Cortex of kidney (tissue), 1 donor: ENCODE measurements at places on chromosomes 11 and 22.

DNA sequence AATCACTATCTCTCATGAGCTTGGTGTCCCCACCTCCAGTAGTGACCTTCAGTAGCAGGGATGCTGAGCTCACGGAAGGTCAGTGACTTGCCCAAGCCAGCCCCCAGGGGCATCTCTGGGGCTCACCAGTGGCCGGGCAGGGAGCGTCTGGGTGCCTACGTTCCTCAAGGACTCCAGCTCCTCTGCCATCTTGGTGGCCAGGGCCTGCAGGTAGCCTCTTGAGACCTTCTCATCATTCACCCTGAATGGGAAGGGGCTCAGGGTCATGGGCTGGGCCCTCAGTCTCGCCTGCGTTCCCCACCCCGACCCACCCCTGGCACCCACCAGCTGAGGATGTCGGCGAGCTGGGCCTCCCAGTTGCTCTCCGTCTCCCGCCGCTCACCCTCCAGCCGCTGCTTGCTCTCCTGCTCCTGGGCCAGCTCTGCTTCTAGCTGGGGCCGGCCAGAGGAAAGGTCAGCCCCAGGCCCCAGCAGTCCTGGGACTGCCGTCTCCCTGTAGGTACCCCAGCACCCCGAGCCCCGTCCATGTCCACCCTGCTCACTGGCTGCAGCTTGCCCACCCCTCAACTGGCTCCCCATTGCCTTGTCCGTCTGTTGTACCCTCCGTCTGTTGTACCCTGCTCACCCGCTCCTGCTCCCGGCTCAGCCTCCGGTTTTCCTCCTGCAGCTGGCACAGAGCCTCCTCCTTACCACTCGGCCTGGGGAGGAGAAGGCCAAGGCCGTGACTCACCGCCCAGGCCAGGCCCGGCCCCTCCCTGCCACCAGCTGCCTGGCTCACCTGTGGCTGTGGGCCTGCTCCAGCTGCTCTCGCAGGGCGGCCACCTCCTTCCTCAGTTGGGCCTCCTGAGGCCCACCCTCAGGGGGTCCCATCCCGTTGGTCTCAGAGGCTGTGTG, 9.5 kb downstream of the CDC42BPG start:
- DNase-seq: no peak

GRCh38 chr11:45852018-45852711, 4.9 kb downstream of the CRY2 start:
- DNase-seq: no peak

GRCh38 chr11:36118084-36118483, 171.1 kb downstream of the COMMD9 start:
- no peak for DNase-seq

DNA sequence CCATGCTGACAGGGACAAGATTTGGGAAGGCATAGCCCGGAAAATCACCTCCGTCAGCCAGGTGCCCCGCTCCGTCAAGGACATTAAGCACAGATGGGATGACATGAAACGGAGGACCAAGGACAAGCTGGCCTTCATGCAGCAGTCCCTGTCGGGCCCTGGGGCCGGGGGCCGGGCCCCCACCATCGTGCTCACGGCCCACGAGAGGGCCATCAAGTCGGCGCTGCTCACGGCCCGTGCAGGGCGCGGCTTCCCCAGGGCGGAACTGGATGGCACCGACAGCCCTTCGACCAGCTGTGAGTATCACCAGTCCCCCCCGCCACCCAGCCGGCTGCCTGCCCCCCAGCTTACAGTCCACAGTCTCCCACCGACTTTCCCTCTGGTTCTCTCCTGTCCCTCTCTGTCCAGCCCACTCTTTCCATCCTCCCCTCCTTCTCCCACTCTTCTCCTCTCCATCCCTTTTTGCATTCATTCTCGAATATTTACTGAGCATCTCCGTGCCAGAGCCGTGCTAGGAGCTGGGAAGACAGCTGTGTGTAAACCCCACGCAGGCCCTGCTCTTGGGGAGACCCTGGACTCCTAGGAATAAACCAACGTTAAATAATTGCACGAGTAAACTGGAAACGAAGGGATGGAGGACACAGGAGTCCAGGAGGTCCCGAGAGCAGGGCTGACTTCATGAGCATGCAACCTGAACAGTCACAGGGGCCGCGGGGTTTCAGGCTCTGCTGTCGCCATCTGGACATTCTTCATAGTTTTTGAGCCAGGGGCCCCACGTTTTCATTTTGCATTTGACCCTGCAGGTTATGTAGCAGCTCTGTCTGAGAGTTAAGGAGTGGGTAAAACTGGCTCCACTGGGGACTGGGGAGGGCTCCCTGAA, 62.8 kb downstream of the PRDM11 start:
- DNase-seq: no peak

- no peak for DNase-seq
Observed at GRCh38 chr22:41009222-41009948, 58.2 kb downstream of the RBX1 start.

DNA sequence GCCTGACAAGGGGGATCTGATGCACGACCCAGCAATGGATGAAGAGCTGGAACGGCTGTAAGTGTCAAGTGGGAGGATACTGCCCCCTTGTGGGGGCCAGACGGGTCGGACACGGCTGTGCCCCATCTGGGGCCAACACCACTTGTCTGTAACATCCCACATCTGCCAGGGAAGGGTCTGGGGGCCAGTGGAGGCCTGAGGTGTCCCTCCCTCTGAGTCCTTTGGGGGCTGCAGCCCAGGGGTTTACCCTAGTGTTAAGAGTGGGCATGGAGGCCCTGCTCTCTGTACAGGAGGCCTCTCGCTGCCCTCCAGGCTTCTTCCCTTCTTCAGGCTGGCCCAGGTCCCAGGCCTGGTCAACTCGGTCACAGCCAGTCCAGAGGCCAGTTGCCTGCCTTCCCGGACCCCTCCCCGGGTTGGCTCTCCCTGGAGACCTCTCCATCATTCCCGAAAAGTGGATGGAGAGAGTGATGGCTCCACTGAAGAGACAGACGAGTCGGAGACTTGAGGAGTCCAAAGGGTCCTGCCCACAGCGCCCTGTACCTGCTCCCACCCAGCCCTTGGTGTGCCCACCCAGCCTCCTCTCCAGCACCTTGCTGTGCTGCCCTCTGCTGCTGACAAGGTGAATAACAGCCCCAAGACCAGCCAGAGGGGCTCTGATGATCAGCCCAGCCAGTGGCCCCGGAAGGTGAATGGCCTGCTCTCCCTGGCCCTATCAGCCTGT, 15.4 kb downstream of the ARFGAP2 start:
- no peak for DNase-seq

- no peak for DNase-seq
Observed at GRCh38 chr11:76763573-76764346, 19.4 kb upstream of the TSKU start.

- DNase-seq: no peak
Observed at GRCh38 chr11:128284634-128285033, 302.7 kb downstream of the ETS1 start.

DNA sequence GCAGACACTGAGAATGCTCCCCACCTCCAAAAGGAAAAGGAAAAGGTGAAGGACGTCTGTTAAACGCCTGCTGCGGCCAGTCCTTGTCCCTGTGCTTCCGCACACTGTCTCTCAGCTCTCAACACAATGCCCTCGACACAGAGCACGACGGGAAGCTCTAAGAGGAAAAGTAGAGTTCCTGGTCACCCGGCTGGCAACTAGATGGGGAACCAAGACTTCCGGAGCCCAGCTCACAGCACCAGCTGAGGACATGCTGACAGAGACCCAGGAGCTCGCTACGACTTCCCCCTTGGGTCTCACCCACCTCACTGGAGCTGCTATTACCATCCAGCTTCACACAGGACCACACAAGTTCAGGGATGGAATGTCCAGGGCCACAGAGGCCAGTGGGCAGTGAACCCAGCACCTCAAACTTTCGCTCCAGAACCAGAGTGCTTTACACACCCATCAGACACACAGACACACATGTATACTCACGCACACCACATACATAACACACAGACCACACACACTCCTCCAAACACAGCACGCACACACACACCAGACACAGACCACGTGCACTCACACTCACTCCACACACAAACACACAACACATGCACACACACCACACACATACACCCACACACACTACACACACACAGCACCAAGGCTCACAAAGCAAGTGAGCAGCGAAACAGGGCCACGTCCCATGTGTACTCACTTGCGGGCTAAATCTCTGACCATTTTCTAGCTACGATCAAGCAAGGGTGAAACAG, 9.6 kb downstream of the SULT4A1 start:
- DNase-seq: no peak

- no peak for DNase-seq
Observed at GRCh38 chr11:66107600-66108510, 37.8 kb downstream of the PACS1 start.

DNA sequence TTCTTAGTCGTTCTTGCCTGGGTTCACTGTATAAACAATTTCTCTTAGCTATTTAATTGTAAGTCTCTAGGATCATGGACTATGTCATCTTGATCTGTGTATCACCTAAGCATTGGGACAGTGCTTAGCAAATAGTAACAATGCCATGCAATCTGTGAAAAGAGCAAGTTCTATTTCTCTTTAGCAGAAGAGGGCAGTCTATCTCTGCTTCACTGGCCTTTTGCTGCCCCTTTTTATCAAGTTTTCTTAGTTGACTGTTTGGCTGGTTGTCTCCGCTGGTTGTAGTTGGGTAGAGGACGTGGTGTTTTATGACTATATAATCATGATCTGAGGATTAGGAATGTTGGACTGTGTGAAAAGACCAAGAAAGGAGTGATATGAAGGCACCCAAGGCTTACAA, 315.0 kb downstream of the JRKL start:
- no peak for DNase-seq

DNA sequence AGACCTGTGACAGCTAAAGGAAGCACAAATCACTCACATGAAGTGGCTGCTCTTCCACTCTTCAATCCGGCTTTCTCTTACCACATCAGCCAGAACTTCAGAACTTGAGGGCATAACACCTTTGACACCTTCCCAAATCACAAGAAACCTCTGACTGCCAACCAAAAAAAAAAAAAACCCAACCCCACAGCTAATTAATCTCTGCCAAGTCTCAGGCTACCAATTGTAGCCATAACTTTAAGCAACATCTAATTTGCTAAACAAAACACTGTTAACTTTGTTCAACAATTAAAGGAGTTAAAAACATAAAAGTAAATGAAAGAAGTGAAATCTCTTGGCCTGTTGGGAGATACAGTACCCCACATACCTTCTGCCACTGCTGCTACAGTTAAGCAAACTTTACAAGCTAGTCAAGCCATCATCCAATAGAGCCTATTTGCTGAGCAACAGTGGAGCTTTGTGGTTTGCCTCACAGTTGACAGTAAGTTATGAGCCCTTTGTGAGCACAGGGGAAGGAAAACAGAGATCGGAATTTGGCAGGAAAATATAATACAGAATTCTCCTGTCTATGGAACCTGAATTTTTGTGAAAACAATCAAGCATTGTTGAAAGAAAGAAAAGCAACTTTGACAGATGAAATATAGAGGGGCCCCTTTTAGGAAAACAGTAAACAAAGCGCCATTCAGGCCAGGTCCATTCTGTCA, at the start of gene SOX6:
Gene SOX6, minus strand, starts transcription at position 490 of the 704 bp plus-strand sequence. CDS start 15,298 bp downstream, outside the sequence.
- DNase-seq: no peak

GRCh38 chr22:34669001-34669400, 397.0 kb upstream of the ISX start:
- DNase-seq: no peak

GRCh38 chr22:20857838-20858614, 585 bp downstream of the PI4KA start:
- DNase-seq: no peak

DNA sequence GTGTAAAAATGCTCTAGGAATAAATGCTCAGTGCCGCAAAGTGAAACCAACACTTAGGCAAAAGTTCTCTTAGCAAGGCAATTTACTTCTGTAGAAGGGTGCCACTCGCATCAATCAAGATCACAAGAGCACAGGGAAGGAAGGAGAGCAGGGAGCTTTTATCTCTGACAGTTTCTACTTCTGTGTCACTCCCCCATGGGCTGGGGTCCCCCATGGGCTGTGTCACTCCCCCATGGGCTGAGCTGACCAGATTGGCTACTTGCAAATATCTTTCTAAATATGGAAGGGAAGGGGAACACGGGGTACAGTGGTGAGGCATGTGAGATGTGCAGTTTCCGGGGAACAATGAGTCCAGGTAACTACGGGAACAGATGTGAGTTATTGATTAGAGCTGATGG, 397 bp downstream of the OR52N2 start:
- no peak for DNase-seq

DNA sequence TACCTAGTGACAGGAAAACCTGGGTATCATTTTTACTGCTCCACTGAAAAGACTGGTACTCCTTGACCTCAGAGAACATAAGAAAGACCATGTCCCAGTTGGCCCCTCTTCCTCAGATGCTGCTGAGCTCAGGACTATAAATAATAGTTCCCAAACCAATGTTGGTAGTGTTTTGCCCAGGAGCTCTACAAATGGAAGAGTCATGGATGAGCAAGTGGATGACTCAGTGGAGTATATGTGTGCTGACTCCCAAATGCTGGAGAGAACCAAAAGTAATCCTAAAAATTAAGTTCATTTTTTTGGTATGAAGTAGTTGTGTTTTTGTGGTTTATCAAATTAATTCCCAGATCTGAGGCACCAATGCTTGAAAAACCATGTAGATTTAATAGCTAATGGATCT, 482.0 kb downstream of the KCNA4 start:
- no peak for DNase-seq

GRCh38 chr22:31627223-31627731, 34.7 kb downstream of the PISD start:
- DNase-seq: no peak

- no peak for DNase-seq
Observed at GRCh38 chr11:62352355-62353336, 15.4 kb downstream of the ASRGL1 start.
